ENCODE measurements at places on chromosomes 3 and 15.

DNA sequence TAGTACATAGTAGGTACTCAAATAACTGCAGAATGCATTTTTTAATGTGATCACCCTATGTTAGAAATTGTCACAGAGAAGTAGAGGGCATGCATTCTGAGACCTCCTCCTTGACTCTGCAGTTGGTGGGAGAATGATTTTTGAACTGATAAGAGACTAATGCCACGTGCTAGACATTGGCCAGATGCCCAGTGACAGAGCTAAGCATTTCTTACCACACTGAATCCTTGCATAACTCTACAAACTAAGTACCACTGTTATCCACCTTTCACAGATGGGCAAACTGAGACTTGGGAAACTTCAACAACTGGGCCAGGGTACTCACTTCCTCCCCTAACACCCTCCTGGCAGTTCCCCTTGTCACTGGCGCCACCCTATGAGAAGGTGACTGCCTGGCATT is 33.5 kb upstream of the SPATA12 start:
- DNase-seq: no peak

- no peak for DNase-seq
Observed at GRCh38 chr3:152620395-152620794, 214.5 kb upstream of the P2RY1 start.

DNA sequence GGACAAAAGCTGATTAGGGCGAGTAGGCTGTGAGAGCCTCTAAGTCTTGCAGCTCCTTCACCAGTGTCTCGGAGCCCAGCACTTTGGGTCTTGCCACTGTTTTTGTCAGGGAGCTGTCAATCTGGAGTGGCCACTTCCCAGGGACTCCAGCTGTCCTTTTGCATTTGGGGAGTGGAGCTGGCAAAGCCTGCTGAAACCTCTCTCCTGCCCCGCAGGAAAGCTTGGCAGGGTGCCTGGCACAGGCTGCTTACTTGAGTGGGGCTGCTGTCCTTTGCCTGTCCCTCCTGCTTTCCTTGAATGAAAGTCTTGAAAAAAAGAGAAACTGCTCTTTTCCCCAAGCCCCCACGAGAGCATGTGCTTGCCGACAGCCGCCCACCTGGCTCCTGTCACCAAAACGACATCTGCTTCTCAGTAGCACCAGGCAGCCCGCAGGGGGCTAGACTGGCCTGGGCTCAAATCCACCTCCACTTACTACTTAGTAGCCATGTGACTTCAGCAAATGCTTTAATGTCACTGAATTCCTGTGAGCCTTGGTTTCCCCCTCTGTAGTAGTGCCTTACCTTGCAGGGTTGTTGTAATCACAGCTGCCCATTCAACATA is 13.7 kb downstream of the USP13 start:
- no peak for DNase-seq

DNA sequence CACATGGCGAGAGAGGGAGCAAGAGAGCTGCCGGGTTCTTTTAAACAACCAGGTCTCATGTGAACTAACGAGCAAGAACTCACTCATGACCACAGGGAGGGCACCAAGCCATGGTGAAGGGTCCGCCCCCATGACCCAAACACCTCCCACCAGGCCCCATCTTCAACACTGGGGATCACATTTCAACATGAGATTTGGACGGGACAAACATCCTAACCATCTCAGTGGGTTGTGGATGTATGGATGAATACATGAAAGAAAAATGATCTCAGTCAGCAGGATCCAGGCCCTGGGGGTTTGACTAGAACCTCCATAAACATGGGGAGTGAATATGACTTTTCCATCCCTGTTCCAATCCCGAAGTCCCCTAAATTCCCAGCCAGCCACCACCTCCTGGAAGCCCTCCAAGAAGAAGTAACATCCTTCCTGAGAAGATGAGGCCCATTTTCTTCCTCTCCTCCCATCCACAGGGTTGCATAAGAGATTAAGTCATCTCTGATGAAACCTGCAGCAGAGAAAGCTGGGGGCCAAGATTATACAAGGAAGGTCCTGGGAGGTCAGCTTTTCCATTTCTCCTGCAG is 9.5 kb downstream of the CAV3 start:
- DNase-seq: no peak

DNA sequence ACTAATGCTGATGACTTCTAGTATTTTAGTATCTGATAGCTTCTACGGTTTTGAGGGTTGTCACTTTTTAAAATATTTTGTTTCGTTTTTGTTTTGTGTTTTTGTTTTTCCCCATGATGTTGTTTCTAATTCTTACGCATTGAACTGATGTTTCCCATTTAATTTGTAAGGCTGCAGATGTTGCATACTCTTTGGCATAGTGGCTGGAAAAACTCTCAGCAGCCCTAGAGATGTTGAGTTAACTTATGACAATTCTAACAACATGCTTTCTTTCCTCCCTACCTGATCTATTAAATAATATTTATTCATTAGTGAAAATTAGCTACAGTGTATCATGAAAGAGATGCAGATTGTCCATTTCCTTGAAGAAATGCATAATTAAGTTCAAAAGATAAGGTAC is 559.3 kb upstream of the GRM7 start:
- no peak for DNase-seq

- no peak for DNase-seq
Observed at GRCh38 chr15:72227192-72227586, 3.8 kb downstream of the PKM start.

DNA sequence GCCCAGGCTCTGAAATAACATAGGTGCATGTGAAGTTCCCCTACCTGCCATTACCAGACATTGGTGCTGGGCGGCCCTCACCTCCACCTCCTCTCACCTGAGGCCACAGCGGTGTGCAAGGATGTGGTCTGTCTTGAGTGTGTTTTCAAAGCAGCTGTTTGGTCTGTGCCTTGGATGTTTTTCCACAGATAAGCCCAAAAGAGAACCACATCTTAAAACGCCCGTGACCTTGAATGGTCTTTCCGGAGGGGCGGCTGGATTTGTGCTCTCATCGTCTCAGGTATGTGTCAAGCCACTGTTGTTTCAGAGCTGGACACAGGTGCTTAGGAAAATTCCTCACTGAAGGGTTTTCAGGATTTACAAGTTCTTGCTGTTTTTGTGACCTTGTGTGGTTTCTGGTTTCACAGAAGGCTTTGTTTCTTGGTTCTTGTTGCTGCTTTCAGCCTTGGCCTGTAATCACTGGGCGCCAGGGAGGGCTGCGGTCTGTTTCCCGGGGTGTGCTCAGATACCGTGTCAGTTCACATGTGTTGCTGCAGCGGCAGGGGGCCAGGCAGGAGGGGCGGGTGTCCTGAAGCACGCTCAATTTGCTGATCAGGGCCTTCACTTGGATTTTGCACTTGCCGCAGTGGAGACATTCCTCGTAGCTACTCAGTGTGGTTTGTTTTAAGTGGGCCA is 128.4 kb downstream of the IGF1R start:
- DNase-seq: no peak

DNA sequence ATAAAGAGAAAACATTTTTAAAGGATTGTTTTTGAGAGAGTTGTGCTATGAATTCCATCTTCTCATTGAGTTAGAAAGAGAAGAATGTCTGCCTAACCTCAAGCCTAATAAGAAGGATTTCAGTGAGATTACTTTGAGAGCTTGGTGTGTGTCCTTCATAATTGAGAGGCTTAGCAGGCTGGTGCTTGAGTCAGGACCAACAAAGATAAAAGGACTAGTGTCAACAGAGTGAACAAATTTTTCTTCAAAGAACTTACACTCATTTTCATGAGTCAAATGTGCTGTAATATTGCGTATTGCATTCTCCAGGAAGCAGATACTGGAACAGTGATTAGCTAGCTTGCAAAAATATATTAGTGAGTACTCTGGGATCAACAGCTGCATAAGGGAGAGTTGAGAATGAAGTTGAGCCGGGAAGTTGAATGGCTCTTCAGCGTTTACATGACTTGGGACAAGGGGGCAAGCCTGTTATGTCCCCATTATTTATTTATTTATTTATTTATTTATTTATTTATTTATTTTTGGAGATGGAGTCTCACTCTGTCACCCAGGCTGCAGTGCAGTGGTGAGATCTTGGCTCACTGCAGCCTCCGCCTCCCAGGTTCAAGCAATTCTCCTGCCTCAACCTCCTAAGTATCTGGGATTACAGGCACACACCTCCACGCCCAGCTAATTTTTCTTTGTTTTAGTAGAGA is 37.5 kb upstream of the SLITRK3 start:
- no peak for DNase-seq

DNA sequence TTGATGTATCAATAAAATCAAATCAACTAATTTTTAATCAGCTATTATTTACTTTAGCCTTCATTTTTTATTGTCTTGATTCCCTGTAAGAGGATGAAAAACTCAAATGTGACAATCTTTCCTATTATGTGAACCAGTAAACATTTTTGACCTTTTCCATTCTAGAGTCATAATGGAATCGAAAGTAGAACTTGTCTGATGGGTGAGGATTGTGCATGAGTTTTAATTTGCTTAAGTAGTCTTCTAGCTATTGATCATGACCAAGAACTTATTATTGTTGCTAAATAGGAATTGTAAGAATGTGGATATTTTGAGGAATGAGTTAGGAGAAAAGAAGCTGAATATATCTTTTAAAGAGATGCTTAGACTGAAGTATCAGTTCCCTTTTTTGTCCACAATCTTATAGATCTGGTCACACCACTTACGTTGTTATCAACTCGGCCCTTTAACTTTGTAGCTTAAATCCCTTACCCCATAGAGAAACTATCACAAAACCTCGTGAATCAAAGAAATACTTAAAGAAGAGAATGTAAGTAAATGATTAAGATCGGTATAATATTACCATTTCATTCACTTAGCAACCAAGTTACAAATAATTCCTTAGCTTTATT is 147.3 kb downstream of the TP63 start:
- DNase-seq: no peak

DNA sequence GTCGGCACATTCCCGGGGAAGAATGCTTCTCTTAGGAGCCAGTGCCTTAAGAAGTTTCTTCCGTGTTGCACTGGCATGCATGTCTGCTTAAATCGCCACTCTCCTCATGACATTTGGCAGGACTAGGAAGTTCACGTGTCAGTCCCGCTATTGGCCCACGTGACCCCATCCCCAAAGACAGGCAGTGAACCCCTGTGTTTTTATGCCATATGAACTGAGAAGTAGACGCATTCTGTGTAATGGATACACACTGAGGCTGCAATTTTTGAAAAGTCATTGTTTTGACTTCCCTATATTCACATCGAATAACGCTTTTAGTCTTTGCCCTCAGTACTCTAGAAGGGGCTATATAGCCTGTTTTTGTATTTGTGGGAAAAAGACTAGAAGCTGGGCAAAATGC is 125.6 kb upstream of the TBL1XR1 start:
- DNase-seq: no peak

- no peak for DNase-seq
Observed at GRCh38 chr3:10772271-10773161, 43.5 kb upstream of the SLC6A11 start.

GRCh38 chr3:170695486-170696064 is 109.7 kb upstream of the SLC7A14 start:
- no peak for DNase-seq

GRCh38 chr15:83094583-83094982 is 12.9 kb upstream of the TM6SF1 start:
- no peak for DNase-seq

- DNase-seq: no peak
Observed at GRCh38 chr15:48076454-48076853, 44.3 kb upstream of the SLC24A5 start.

DNA sequence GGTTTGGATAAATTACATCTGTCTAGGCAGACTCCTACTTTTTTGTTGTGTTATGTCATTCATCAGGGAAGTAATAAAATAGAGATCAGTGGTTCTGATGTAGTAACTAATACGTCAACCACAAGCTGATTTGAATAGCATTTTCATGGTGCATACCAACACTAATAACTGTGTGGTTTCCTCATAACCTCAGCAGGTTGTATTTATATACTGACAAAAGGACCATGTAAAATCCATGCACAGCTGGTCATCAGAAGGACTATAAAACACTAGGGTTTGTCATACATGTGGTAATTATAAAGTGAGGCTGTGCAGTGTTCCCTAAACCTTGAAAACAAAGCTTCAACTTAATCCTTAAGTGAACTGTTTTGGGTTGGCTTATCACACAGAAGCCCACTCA is 216.8 kb upstream of the RBMS3 start:
- DNase-seq: no peak

DNA sequence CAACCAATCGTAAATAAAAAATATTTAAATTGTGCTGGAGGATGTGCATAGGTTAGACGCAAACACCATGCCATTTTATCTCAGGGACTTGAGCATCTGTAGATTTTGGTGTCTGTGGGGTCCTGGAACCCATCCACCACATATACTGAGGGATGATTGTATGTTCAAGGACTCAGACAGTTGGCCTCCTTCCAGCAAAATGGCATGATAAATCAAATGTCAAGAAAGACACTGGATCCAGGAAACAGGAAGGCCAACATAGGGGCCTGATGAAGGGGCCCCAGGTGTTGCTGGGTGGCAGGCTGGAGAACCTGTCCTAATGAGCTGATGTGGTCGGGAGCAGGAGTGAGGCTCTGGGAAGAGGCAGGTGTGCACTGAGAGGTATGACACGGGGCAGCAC is 289.5 kb downstream of the GABRG3 start:
- DNase-seq: no peak

DNA sequence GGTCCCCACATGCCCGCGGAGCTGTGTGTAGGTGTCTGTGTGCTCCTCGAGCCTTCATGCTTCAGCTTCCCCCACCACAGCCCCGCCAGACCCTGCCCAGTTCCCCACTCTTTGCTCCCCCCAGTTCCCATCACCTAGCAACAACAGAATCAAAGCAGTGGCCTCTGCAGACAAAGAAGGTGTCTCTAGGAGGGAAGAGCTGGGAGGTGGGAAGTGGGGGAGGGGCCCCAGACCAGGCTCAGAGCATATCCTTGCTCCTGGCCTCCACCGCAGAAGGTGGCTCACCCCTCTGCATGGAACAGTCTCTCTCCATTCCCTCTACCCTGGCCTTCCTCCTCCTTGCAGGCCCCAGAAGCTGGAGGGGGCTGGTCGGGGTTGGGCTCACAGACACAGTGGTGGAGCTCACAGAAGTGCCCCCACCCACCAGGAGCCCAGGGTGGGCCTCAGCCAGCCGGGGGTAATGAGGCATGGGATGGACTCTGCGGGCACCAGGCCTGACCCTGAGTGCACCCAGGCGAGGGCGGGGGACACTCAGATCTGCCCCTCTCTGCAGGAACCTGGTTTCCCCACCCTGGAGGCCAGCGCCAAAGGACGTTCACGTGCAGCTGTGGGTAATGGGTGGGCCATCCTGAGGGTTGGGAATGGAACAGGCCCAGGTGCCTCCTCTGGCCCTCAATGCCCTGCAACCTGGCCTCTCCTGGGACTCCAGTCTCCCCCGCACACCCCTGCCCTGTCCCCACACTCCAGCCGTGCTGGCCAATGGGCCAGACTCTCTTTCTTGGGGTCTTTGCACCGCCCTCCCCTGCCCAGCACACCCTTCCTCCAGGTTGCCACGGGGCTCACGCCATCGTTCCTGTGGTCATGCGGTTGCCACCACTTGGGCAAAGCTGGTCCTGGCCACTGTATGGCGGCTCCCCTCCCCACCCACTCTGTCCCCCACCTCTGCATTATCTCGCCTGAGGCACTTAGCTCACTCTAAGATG is 53.4 kb downstream of the TPRA1 start:
- DNase-seq: peak; percentile 77

GRCh38 chr3:38327335-38328009 is 19.1 kb upstream of the XYLB start:
- DNase-seq: no peak
